ENCODE measurements at places on chromosomes 3 and 15. TPM values are rescaled to one million over a fixed set of nuclear protein-coding genes. Genes with fewer than 3 reads are reported as not detected.

The LDHAL6B gene
- total RNA-seq = not detected

The PDCD6IP gene
- total RNA-seq = 256 TPM

The AMIGO3 gene
- not detected for total RNA-seq

The TERC gene
- 9.8 TPM for total RNA-seq
